ENCODE measurements at places on chromosomes 12 and 14.

- no peak for DNase-seq
Measured at GRCh38 chr14:51398898-51399297, 158.9 kb downstream of the TMX1 start.

DNA sequence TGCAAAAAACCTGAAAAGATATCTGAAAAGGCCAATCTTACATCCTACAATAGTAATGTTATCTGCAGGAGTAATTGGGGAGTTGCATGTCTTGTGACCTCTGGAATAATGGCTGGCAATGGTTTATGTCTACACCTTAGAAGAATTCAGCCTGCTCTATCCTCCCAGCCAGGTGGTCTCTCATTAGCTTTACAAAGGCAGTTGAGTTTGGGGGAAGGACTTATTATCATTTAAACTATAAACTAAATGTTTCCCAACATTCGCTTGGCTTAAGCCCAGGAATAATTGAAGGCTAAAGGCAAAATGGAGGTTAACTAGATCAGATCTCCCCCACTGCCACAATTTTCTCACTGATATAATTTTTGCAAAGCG, 158.4 kb upstream of the SFSWAP start:
- no peak for DNase-seq

GRCh38 chr14:104357689-104358527, 219.5 kb downstream of the KIF26A start:
- no peak for DNase-seq

DNA sequence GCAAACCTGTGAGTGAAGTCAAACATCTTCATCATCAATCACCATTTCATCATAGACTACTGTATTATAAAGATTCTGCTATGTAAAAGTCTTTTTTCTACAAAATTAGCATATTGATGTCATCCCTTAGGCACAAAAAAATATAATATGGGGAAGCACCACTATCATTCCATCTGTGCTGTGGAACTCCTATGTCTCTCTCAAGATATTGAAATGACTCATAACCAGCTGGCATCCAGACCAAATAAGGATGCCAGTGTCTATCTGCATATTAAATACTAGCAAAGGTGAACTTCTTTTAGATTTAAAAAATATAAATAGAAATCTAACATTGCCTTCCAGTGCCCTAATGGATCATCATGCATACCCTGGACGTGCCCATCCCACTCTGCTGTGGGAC, 17.9 kb upstream of the DCAF5 start:
- DNase-seq: no peak

DNA sequence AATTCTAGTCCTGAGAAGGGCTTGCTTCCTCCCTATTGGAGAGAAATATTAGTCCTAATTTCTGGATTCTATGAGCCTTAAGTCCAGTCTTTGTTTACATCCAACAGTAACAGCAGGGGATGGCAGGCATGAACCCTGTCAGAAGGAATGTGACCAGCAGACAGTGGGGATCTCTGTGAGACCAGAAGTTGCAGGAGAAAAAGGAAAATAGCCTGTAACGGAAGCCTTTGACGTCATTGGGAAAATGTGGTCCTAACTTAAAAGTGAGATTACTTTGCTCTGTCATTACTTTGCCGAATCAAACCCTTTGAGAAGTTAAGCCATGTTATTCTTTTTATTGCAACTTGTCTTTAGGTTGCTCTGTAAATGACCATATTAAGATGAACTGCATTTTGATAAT, 218.2 kb upstream of the PRICKLE1 start:
- DNase-seq: no peak

DNA sequence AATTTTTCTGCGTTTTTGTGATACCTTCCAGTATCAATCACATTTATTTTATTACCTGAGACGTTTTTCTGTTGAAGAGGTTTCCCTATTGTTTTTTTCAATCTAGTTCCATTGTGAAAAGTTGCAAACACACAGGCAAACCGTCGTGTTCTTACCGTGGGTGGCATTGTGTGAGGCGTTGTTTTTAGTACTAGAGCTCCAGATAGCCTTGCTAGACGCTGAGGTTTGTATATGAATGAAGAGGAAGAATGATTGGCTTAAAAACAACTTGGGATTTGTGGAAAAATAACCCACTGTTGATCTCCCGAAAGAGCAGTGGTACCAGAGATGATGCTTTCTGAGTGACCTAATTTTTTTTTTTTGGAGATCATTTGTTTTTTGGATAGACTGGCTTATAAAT, 1.0 kb downstream of the SOCS4 start:
- DNase-seq: no peak

GRCh38 chr14:102275866-102276265, 29.1 kb downstream of the MOK start:
- DNase-seq: no peak

DNA sequence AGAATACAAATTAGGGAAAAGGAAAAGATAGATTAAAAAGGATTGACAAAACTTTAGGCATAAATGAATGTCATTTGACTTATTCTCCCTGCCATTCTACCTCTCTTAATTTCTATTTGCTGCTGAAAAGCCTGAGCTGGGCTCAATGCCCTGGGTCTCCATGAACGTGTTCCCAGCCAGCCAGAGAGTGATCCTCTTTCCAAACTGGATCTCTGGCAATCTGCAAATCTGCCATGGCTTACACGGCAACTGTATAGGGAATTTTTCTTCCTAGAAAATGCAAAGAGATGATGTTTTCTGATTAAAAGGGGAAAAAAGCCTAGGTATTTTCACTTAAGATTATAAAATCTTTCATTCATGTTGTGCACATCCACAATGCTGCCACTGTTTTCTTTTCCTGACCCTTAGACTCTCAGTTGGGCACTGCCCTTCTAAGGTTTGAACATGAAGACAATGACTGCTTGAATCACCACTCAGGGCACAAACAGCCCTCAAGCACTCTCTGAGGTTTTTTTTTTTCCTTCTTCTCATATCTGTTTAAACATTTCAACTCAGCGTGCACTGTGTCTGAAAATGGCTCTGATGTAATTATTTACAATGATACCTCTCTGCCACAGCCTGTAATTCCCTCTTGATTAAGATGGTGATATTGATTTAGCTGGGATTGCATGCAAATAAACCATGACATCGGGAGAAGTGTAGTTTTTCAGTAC, 60.3 kb downstream of the DACT1 start:
- DNase-seq: peak; percentile 76

DNA sequence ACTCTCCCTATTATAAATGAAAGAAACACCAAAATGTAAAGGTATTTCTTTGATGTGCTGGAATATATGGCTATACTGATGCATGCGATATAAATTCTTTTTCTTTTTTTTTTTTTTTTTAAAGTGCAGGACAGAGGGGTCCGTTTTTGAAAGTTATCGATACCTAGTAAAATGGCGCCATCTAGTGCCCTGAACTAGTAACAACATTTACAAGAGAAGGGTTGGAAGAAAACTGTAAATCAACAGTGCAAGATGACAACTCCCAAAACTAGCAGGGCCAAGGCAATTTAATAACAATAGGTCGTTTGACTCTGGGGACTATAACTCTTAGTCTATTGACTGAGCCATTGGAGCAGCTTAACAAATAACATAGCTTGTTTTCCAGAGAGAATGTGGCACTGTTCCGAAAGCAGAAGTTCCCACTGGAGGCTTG, 137.7 kb downstream of the SPTSSA start:
- DNase-seq: peak; percentile 22

DNA sequence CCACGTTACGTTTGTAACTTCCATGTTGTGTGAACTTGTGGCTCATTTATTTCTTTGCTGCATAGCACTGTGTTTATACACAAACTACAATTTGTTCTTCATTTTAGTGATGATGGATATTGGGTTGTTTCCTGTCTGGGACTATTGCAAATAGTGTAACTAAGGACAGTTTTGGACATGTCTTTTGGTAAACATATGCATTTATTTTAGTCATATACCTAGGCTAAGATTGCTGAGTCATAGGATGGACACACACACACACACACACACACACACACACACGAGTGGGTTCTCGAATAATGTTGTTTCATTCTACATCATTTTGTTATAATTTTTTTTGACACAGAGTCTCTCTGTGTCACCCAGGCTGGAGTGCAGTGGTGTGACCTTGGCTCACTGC, 123.5 kb upstream of the CAND1 start:
- no peak for DNase-seq

- DNase-seq: no peak
Measured at GRCh38 chr14:64092940-64093339, 201.2 kb downstream of the ESR2 start.

DNA sequence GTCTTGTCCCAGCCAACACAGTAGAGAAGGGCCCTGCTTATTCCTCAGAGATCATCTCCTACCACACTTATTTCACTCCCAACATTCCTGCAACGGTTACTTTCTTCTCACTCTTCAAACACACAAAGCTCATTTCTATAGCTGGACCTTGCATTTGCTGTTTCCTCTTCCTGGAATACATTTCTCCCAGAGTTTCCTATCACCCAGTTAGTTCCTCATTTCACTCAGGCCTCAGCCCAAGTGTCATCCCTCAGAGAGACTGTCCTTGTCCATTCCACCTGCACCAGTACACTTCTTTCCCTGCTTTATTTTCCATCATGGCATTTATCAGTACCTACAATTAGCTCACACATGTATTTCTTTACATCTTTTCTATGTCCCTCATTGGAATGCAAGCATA, 14.7 kb upstream of the STK38L start:
- DNase-seq: no peak

GRCh38 chr12:103353913-103354312, 141.9 kb downstream of the C12orf42 start:
- DNase-seq: no peak

- no peak for DNase-seq
Measured at GRCh38 chr12:101719566-101719965, 19.7 kb downstream of the SYCP3 start.

GRCh38 chr12:84825149-84825548, 87.5 kb downstream of the SLC6A15 start:
- DNase-seq: no peak

GRCh38 chr12:104805186-104805585, 152.9 kb downstream of the SLC41A2 start:
- DNase-seq: no peak

GRCh38 chr12:53924521-53925405, 13.9 kb upstream of the HOXC13 start:
- no peak for DNase-seq

DNA sequence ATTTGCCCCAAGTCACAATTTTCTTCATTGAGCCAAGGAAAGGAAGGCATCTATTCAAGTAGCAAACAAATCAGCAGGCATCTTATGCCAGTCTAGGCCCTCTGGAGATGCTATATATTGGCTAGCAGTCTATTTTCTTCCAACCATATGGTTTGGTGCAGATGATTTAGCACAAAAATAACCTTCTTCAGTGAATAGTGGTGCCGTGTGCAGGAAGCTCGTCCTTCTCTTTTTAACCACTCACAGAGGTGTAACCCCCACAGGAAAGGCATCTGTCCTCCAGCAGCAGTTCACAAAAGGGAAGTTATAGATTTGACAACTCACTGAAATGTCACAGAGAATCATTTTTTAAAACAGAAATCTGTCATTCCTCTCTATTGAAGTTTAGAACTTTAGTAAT, 445.7 kb upstream of the SYT1 start:
- DNase-seq: no peak

DNA sequence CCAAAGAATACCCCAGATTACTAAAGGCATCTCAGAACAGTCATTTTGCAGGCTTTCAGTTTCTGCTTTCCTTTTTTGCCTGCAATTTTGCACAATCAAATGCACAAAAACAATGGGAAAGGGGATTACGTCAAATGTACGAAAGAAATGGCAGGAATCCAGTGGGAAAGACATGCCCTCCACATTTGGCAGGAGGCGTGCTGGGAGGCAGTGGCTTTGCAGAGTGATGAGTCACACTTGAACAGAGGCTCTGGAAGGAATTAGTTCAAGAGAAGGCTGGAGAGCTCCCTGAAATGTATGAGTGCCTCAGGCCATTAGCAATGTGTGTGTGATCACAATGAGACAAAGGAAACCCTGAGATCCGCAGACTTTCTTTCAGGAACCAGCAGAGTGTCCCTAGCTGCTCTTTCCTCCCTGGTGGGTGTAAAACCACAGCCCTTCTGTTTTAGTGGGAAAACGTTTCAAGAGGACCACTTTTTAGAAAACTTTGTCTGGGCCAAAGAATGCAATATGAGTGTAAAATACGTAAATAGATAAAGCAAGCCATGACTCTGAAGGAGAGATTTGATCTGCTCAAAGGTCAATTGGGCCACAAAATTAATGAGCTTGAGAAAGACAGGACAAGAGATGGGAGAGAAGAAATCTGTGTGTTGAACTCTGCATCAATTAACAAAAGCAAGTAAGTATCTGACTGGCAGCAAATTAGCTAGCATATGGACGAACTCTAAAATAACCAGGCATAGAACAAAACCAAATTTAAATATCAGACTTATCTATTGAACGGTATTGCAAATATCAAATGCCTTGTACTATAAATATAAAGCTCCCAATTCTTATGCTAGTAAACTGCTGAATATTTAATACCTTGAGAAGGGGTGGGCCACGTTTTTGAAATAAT, 155.4 kb upstream of the PDE3A start:
- peak; percentile 54 for DNase-seq

DNA sequence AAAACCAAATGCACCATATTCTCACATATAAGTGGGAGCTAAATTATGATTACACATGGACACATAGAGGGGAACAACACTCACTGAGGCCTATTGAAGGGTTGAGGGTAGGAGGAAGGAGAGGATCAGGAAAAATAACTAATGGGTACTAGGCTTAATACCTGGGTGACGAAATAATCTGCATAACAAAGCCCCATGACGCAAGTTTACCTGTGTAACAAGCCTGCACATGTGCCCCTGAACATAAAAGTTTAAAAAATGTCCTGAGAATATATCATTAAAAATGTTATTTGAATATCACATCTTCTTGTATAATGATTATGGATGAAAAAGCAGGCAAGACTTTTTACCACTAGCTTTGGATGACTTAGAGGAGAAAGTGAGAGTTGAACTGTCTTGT, 138.0 kb upstream of the NOVA1 start:
- no peak for DNase-seq

DNA sequence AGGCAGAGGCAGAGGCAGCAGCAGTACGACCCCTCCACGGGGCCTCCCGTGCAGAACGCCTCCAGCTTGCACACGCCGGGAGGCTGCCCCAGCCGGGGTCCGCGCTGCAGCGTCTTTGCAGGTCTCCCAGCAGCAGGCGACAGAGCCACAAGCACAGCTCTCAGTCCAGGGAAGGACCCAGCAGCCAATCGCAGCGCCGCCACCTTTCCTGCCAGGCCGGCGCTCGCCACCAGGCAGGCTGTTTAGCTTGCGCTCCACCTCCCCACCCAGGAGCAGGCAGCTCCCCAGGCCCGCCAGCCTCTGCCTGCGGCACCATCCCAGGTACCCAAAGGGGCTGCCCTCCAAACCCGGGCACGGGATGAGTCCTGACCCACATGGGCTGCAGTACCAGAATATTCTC, 25.2 kb downstream of the DDX51 start:
- DNase-seq: no peak

DNA sequence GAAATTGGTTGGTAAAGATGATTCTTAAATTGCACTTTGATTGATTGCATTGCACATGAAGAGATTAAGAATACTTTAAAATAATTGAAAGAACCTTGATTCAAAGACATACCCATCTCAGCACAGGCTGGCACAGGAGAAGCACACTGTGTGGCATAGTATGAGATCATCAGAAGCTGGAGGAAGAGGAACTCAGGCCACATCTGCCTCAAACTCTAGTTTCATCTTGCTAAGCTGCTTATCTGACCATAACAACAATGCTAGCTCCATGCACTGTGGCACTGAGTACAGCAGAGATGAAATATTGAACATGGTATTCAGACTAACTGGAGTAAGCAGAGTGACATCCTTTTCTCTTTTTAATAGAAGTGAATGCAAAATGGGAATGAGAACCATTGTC, 99.1 kb downstream of the TBC1D30 start:
- no peak for DNase-seq
